DMS153 (cell line): ENCODE measurements at places on chromosomes 16 and 17.
A peak's percentile ranks its signal among the peaks of the same experiment; 100 is the strongest.

GRCh38 chr17:830950-831349, 48.8 kb downstream of the MRM3 start:
- no peak for DNase-seq

GRCh38 chr16:31428279-31428597, at the start of gene COX6A2:
COX6A2 (minus strand) TSS chr16:31428360; CDS start chr16:31428325, 35 bp downstream.
- no peak for DNase-seq

DNA sequence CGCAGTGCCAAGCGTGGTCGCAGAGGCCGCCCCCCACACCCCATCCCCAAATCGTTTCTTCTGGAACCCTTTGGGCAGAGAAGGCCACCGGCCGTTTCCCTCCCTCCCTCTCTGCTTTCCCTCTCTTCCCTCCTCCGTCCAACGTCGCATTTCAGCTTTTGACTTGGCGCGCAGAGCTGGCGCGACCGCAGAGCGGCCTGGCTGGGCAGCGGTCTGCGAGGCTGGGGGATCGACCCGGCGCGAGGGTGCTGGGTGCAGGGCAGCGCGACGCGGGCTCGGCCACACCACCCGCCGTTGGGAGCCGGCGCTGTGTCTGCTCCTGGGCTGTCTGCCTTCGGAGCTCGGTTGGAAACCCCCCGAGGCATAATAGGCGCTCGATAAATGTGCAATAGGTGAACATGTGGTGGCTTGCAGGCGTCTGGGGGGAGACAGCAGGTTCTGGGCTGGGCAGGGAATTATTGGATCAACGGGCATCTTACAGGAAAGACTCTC, 2.8 kb upstream of the NTN3 start:
- peak; percentile 83 for DNase-seq

DNA sequence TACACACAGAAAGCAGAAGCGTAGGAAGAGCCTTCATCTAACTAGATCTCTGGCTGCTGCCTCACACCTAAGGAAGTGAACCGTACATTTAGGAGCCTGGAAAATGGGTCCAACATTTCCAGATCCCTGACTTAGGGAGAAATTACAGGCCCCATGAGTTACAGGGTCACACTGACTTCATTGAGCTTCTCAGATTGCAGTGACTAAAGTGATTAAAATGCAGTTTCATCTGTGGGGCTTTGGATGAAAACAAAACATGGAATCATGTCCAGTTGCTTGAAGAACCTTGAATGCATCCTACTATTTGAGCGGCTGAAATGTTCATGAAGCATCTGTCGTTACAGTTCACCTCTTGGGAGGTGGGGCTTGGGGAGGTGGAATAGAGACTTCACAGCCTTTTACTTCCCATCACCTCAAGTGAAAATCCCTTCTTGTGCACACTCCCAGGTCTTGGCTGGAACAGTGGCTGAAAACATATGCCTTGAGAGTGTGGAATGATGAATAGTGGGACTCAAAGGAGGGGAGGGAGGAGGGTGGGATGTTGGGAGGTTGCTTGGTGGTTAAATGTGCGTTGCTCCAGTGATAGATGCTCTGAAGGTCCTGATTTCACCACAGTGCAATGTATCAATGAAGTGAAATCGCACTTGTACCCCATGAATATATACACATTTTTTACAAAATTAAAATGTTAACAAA, 19.7 kb downstream of the TEKT3 start:
- no peak for DNase-seq

DNA sequence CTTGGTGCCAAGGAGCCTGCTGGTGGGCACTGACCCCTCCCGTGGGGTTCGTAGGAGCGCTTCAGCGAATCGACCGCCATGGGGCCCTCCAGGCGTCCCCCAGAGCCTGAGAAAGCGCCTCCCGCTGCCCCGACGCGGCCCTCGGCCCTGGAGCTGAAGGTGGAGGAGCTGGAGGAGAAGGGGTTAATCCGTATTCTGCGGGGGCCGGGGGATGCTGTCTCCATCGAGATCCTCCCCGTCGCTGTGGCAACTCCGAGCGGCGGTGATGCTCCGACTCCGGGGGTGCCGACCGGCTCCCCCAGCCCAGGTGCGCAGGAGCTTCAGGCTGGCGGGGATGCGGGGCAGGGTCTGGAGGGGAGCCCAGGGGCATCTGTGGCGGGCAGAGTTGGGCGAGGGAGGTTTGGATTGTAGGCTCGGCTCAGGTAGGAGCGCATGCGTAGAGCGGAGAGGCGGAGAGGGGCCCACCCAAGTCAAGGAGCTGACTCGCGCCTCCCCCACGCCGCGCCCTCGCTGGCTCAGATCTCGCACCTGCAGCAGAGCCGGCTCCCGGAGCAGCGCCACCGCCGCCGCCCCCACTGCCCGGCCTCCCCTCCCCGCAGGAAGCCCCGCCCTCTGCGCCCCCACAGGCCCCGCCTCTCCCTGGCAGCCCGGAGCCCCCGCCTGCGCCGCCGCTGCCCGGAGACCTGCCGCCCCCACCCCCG, 19.8 kb downstream of the FMNL1 start:
- peak; percentile 44 for DNase-seq

DNA sequence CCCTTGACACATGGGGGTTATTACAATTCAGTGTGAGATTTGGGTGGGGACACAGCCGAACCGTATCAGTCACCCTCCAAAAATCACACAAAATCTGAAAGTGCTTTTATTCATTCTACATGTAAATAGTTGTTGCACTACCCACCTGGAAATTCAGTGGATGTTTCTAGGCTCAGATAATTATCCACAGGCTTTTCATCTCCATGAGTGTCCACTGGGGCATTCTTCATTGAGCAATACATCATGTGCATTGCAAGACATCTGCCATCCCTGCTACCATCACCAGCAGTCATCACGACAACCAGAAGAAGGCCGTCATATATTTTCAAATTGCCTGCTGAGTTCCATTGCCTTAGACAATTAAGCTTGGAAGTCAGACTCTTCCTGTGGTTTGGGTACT, 330.8 kb downstream of the WWOX start:
- no peak for DNase-seq

DNA sequence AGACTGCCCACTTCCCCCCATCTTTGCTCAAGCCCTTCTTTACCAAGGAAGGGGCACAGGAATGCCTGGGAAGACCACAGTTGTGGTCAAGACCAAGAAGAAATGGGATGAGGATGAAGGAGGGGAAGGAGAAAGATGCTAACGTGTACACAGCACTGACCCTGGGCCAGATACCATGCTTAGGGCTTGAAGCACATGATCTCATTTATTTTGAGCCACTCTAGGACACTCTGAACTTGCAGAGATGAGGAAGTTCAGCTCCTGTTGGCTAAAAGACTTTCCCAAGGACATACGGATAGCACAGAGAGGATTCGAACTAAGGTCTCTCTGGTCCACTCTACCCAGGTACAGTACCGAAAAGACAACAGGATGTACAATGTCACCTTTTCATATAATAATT, 42.6 kb downstream of the PIK3R5 start:
- no peak for DNase-seq

- no peak for DNase-seq
These were observed 56.0 kb upstream of the SMURF2 start for GRCh38 chr17:64718058-64718457.

DNA sequence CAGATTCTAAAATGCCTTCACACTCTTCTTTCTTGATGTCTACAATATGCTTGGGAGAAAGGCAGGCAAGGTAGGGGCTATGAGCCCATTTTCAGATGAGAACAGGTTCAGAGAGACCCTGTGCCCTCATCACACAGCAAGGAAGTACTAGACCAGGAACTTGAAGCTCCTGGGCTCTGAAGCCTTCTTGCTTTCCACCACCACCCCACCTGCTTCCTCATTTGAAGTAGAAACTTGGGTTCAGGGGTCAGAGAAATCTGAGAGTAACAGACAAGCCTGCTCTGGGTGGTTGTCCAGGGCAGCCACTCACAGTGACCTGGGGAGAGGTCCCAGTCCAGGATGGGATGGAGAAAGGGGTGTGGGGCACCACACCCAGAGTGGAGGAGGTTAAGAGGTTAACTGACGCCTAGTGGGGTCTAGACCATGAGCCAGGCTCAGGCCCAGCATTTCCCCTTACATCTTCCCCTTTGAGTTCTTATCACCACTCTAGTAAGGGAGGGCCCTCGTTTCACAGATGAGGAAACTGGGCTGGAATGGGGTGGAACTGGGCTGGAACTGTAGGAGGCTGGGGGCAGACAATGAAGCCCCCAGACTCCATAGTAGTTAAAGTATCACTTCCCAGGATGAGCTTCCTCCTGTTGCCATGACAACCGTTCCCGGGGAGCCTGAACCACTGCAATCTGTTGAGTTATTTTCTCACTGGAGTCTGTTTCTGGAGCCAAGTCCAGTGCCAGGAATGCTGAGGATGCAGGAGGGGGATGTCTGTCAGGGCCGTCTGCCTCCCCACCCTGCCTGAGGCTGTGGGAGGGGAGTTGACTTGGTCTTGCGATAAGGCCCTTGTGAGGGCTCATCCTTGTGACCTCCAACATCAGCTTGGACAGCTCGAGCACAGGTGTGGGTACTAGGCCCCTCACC, 16.2 kb upstream of the PHF12 start:
- DNase-seq, result no peak

DNA sequence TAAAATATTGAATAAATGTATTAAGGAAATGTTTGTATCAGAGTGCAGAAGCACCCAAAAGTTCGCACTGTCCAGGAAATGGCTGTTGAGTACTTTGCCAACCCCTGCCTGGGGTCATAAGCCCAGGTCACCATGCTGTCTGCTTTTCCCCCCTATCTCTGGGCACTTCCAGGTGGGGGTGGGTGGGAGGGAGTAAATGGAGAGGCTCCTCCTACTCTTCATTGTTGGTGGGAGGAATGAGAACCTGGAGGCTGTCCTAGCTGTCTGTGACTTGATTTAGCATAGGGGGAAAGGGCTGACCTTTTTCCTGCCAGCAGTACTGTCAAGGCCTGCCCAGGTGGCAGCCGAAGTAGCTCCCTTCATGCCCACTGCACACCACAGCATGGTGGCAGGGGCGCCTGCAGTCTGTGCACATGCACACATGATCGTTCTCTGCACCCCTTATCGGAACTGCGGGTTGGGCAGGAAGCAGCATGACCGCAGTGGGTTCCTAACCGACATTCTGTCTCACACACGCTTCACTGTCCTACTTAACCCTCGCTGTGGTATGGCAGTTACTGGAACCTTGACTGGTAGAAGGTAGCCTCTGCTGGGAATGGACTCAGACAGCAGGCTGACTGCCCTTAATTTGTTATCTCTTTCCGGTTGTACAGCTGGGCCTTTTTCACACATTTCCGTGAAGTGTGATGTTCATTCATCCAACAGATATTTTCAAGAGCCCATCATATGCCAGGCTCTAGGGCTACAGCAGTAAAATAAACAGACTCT, 41.5 kb downstream of the LDHD start:
- no peak for DNase-seq

DNA sequence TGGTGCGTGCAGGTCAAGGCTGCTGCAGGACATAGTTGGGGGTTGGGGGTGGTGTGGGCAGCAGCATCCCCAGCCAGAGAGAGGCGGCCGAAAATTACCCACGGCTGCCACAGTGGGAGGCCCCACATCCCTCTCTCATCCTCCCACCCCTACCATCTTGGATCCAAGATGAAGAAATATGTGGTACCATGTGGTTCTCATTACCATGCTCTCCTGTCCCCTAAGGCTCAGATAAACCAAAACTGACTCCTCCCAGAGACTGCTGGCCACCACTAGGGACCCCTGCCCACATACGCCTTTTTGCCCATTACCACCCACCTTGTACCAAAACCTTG, 120.4 kb downstream of the HIC1 start:
- DNase-seq, result no peak

DNA sequence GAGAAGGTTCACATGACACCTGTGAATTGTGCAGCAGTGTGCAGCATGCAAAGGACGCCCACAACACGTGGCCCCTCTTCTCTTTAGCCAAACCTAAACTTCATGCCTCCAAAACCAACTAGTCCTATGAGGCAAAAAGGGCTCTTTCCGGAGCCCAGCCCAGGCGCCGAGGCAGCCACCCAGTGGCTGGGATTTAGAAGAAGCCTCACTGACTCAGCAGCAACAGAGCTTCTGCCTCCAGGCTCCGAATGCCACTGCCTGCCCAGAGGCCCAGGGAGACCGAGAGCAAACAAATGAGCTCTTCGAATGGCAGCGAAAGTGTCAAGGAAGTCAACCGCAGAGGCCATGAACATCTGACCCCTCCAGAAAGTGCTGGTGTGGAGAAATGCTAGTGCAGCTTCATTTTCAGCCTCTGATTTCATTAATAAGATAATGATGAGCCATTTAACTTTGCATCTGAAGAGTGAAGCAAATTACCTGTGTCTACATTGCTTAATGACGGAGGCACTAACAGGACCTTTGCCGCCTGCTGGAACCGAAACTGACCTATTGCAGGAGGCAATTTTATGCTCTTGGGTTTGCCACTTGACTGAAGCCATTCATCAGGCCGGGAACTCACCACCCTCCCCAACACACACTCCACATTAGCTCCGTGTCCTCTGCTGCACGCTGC, 157.7 kb upstream of the RPL38 start:
- no peak for DNase-seq

DNA sequence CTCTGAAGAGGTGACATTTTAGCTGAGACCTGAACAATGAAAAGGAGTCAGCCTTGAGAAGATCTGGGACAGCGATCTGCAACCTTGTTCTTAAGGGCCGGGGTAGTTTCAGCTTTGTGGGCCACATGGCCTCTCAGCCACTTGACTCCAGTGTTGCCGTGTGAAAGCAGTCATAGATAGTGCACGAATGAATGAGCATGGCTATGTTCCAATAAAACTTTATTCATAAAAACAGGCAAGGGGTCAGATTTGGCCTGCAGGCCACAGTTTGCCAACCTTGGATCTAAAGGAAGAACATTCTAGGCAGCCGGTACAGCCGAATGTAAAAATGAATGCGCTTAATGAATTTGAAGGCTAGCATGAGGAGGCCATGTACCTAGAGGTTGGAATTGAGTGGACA, 83.5 kb downstream of the ABCC6 start:
- DNase-seq, result no peak

GRCh38 chr17:46147296-46147695, 45.9 kb downstream of the KANSL1 start:
- DNase-seq, result no peak

GRCh38 chr17:11565591-11565990, 32.7 kb upstream of the DNAH9 start:
- no peak for DNase-seq
